NCI-H2107 (cell line): ENCODE measurements at places on chromosomes 4 and X.

DNA sequence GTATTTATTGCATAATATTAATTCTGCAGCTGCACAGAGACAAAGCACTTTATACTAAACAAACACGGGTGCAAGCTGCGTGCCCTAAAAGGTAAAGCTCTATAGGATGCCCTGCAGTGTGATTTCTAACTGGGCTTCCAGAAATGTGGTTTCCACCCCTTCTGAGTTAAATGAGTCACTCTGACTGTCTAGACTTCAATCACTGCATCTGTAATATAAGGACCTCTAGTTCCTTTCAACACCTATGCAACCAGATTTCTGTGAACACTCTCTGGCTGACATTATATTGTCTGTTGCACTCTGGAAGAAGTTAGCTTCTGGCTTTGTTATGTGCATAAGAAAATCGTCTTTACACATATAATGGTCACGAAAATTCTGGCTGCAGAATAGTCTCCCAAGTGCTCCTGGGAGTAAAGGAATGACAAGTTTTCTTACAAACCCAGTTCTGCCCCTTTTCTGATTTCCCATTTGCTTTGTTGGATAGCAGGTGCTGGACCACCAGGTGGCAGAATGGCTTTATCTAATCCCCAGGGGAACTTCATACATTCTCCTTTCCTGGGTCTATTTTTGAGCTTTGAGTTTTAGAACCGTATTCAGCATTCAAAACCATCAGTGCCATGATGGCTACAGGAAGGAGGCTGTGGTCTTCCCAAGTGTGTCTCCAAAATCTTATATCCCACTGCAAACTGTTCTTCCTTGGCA, 842.2 kb downstream of the STIM2 start:
- no peak for DNase-seq

GRCh38 chrX:24241822-24242648, 71.8 kb downstream of the SUPT20HL2 start:
- DNase-seq: peak; percentile 47

- DNase-seq: no peak
Observed at GRCh38 chrX:16711893-16712547, 449 bp downstream of the CTPS2 start.

DNA sequence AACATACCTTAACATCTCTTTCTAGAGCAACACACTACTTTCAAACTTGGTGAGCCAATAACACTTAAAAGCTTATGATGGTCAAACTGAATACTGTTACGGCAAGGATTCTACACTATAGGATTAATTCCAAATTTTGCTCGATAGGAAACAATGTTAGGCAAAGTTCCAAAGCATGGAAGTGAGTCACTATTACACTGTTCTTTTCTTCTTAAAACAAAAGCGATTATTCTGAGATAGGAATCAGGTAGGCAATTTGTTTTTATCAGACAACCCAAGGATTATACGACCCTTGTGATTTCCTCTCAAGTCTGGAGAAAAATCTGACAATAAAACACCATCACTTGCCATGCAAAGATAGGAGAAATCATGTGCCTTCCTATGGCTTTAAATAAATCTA, 81.5 kb downstream of the HUWE1 start:
- no peak for DNase-seq

DNA sequence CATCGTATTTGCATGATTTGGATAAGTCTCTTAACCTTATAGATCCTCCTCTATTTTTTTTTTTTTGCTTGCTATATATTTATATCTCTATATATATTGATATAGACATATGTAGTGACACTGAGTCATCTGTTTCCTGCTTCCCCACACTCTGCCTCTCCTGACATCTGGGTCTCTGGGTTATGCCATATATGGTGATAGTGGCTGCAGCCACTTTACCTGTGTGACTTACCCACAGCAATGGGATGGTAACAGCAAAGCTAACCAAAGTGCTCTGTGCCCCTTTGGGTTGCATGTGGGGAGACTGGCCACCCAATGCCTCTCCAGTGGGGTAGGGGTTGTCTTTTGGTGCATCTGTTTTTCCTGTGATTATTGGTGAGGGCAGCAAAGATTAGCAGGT, 14.5 kb downstream of the CMC4 start:
- DNase-seq: no peak

GRCh38 chr4:186347743-186348142, 81.8 kb downstream of the F11 start:
- no peak for DNase-seq

GRCh38 chr4:8772499-8773123, 99.0 kb downstream of the HMX1 start:
- no peak for DNase-seq

GRCh38 chrX:14843666-14844065, 29.2 kb downstream of the FANCB start:
- DNase-seq: no peak

- no peak for DNase-seq
Observed at GRCh38 chr4:31283679-31284078, 563.5 kb downstream of the PCDH7 start.
